ENCODE measurements at places on chromosomes 4 and X.

- peak; percentile 18 for DNase-seq
Measured at GRCh38 chr4:69823481-69824186, 36.3 kb downstream of the SULT1E1 start.

- DNase-seq: no peak
Measured at GRCh38 chr4:48073567-48074103, 57.1 kb downstream of the NIPAL1 start.

- no peak for DNase-seq
Measured at GRCh38 chr4:99878604-99879003, 15.6 kb downstream of the LAMTOR3 start.

GRCh38 chr4:36665985-36666527, 384.6 kb downstream of the DTHD1 start:
- DNase-seq: no peak

DNA sequence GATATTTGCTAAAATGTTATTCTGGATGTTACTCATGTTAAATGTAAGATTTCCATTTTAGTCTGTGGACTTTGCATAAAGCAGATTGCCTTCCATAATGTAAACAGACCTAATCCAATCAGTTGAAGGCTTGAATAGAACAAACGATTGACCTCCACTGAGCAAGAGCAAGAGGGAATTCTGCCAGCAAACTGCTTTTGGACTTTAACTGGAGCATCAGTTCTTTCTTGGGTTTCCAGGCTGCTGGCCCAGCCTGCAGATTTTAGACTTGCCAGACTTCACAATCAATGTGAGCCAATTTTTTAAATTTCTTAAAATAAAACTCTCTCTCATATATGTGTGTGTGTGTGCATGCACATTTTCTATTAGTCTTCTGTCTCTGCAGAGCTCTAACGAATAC, 1248.8 kb downstream of the ADGRL3 start:
- no peak for DNase-seq

DNA sequence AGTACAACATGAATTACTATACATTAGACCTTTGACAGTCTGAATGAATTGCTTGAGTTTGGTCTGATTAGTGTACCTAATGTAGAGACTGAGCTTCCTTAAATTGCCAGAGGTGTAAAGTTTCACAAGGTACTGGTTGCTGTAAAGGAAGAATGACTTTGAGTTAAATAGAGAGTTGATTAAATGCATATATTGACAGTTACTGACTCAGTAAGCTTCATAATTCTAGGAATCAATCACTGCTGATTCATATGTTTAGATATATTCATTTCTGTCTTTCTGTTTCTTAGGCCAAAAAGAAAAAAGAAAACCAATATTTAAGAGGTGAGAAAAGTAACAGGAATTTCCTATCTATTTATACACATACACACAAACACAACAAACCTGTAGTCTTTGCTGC, 16.2 kb upstream of the ART3 start:
- DNase-seq: no peak

DNA sequence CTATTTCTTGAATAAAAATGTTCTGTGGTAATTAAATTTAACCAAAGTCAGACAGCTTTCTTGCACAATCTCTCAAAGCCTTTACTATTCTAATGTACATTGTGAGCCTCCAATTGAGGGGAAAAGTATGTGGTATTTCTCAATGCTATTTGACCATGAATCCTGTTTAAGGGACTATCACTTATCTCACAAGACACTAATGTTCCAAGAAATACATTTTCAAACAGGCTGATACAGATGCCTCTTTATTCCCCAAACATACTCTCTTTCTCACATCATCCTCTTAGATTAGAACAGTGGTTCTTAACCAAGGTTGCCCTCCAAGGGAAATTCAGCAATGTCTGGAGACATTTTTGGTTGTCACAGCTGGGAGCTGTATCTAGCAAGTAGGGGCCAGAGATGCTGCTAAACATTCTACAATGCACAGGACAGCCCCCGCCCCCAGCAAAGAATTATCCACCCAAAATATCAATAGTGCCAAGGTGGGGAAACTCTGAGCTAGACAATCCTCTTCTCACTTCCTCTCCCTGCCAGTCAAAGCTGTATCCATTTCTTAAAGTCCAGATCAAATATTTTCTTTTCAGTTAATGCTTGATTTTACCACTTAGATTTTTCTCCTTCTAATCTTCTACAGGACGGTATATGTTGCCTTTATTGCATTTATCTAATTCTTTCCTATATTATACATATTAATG, 129.2 kb upstream of the TRIM2 start:
- no peak for DNase-seq

DNA sequence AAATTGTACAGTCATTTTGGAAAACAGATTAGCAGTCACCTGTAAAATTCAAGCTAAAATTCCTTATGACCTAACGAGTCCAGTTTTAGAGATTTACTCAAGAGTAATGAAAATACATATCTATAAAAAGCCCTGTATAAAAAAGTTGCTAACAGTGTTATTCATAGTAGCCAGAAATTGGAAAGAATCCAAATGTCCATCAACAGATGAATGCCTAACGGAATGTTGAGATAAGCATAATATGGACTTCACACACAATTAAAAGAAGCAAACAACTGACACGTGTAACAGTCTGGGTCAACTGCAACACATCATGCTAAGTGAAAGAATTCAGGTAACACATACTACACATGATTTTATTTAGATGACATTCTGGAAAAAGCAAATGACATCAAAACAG, 584.8 kb upstream of the AGA start:
- no peak for DNase-seq

- DNase-seq: no peak
Measured at GRCh38 chr4:41814565-41814964, 66.0 kb upstream of the PHOX2B start.

DNA sequence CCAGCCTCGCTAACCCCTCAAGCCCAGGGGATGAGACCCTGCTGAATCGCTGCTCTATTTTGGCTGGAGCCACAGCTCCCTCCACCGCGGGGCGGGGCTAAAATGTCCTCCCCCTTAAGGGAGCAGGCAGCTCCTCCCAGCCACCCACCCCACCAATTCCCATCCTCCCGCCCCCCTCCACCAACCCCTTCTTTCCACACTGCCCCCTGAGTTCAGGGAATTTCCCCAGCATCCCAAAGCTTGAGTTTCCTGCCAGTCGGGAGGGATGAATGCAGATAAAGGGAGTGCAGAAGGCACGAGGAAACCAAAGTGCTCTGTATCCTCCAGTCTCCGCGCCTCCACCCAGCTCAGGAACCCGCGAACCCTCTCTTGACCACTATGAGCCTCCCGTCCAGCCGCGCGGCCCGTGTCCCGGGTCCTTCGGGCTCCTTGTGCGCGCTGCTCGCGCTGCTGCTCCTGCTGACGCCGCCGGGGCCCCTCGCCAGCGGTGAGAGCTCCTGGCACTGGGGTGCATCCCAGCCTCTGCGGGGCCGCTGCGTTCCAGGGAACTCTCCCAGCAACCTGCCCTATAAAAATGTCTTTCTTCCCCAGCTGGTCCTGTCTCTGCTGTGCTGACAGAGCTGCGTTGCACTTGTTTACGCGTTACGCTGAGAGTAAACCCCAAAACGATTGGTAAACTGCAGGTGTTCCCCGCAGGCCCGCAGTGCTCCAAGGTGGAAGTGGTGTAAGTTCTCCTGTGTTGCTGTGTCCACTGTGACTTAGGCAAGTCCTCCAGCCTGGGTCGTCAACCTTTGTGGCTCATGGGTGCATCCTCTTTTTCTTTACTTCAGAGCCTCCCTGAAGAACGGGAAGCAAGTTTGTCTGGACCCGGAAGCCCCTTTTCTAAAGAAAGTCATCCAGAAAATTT, at the start of gene CXCL6:
TSS of gene CXCL6 (plus strand) at position 306 of the 907 bp plus-strand sequence. CDS start at position 379, 73 bp downstream.
- DNase-seq: peak; percentile 32

Data from RPMI8226 (cell line).